ENCODE measurements at places on chromosomes 11 and 22.

GRCh38 chr22:50455201-50455600 is 19.6 kb downstream of the SBF1 start:
- no peak for DNase-seq

DNA sequence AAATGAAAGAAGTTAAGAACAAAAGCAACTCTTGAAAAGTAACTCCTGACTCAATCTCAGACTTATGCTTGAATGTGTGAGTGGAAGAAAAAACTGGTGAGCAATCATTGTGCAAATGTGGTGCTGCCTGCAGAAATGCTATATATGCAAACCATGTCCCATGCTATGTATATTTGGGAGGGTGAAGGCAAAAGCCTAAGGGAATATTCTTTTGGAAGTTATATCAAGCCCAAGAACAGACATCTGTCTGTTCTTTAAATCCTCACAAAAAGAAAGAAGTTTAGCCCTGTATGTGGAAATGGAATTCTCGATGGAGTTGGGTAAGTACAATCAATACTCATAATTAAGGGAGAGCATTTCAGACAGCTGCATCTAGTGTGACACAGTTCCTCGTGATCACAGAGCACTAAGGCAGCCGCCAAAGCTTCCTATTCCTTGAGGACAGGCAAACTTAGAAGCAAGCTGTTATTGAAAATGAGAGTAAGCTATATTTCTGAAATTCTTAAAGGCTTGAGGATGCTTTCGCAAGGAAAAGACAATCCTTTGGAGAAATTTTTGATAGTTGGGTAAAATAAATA is 406.5 kb upstream of the CHORDC1 start:
- DNase-seq, result no peak

GRCh38 chr11:45091563-45092403 is 54.7 kb upstream of the PRDM11 start:
- no peak for DNase-seq

GRCh38 chr11:104853276-104853675 is 45.0 kb downstream of the CASP12 start:
- DNase-seq, result no peak

DNA sequence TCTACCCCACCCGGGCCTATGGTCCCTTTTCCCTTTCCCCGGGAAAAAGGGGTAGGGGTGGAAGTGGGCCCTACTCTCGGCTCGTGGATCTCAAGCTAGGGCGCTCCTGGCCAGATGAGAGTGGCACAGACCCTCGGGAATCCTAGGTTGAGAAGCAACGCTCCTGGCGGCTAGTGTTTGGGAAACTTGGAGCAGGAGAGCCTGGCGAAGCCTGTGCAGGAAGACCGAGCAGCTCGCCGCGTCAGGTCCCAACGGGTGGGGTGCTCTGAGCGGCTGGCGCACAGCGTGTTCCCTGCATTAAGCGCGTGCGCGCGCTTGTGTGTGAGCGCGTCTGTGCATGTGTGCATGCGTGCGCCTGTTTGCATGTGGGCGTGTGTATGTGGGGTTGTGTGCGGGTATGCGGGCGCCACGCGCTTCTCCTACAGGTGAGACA is 7.1 kb upstream of the FLI1 start:
- peak; percentile 47 for DNase-seq

DNA sequence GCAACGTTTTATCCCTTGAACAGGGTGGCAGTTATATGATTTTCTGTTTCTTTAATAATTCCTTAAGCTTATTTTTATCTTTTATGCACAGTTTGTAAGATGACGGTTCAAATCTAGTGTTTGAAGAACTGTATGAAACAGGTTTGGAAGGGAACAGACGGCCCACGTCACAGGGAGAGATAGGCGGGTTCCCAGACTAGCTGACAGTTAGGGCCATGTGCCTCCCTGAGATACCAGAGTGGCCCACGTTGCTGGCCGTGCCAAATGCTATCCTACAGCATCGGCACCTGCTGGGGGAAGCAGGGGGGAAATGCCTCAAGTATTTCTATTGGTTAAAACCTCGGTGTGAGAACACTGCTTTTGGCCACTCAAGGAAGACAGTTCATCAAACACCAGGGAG is 50.2 kb upstream of the BID start:
- DNase-seq, result no peak

Measured in stimulated activated CD4-positive, alpha-beta T cell treated with anti-CD3 and anti-CD28 coated beads, Interleukin-15, amount 100 ng/mL, for 1 hour (primary cell).